ENCODE measurements at places on chromosomes 6 and 20.

DNA sequence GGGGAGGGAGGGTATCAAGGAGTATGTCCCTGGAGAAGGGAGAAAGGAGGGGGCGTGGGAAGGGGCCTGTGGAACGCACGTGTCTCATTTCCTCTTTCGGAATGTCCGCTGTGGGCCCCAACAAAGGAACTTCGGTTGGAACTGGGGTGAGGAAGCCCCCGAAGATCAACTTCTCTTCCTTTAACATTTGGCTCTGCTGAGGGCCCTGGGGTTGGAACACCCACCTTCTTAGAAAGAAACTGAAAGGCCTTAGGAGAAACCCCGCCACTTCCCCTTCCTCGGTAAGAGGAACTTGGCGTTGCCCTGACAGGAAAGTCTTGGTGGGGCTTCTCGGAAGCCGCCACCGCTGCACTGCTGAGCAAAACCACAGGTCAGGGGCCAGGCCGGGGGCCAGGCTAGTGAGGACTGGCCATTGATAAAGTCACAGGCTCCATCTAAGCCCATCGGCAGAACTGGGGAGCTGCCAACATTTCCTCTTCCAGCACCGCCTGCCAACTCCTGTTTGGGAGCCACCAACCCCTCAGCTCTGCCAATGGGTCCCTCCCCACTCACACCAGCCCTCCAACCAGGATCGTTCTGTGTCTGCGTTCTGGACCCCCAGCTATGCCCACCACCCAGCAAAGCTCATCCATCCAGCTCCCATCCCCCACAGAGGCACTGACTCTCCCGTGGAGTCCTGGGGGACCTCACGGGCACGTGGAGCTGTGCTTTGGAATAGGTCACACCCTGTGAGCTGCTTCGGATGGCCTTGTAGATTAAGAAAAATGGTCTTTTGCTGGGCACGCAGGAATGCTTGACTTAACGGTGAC, 44.8 kb downstream of the FGD2 start:
- peak; percentile 24 for DNase-seq

DNA sequence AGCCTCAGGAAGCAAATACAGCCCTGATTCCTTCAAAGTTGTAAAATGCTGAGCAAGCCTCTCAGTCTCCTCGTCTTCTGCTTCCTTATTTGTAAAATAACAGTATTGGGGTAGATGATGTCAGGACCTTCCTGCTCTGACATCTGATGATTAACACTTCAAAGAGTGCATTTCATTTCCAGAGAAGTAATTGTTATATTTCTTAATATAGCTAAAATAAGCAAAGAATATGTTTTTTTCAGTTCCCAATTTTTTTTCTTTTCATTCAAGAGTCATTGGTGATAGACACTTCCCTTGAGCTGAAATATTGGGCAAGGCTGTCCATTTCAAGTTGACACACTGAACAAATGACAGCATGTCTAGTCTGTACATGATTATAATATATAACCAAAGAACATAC, 53.4 kb downstream of the SLX4IP start:
- no peak for DNase-seq

DNA sequence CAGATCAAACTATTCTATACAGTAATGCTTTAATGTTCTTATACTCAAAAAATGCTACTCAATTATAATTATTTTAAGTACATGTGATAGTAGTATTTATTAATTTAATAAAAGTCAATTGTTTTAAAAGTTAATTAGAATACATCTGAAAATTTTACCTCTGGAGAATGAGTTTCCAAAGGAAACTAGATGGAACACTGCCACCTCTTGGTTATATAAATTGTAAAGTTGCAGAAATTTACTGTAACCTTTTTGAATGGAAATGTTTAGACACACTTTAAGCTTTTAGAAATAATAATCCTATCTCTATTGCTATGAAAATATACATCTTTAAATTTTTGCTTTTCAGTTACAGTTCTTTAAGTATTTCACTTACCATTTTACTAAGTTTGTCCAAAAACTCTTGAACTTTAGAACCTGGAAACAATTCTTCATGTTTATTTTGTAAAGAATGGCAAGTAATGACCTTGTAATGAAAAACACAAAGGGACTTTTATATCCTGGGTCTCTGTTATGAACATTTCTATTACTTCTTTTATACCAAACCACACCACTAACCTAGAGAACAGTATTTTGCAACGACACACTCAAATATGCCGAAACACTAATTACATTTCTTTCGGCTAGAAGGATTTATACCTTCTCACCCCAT, 10.9 kb upstream of the BMP5 start:
- DNase-seq, result no peak

DNA sequence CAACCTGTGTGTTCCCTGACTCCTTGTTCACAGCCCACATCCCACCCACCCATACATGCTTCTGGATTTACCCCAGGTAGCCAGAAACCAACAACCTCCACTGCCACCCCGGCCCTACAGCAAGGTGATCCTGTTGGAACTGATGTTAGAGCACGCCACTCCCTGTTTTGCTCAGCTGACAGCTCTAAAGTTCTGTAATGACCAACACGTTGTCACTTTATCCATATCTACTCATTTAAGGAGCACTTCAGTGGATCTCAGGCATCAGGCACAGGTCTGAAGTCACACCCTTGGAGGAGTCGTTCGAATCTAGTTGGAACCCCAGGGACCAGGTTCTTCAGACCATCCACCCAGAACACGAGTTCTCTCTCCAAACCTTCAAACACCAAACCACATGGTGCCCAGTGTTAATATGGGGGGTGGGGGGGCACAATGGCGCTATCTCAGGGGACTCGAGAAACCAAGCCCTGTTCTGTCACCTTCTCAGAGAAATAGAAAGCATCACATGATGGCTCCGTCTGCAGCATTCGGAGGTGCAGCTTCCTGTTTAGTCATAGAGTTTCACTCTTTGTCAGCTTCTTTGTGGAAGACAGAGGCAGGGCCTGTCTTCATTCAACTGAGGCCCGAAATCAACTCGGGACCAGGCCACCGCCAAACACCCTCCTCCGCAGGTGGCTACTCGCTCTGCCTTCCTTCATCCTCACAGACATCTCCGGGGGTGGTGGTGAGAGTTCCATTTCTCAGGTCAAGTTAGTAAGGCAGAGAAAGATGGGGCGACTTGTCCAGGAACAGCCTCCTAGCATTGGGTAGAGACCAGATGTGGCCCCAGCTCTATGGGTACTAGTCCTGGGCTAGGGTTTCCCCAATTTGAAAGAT, 142.2 kb downstream of the NFATC2 start:
- peak; percentile 61 for DNase-seq

DNA sequence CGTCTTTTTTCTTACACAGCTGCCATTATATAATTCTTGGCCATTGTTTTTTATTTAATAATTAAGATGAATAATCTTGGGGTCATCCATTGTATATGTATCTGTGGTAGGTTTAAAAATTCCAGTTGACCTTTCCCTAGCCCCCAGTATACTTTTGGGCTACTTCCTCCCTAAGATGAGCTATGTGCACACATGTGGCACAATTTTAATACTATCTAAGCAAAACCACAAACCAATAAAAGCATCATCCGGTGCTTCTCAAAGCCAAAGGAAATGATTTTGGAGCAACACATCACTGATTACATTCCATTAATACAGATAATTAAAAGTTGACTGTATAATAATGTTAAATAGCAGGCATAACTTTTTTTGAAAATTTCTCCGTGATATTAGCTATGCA, 161.2 kb downstream of the ATXN1 start:
- no peak for DNase-seq

DNA sequence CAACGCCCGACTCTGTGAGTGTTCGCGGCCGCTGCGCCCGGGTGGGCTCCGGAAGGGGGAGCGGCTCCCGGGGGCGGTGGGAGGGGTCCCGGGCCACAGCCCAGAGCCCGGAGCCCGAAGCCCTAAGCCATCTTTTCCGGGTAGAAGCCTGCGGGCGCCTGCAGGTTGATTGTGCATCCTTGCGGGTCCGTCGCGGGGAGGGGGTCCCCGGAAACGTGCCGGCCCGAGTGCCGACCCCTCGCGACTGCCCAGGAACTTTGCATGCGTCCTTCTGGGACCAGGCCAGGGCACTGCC, 413 bp downstream of the PTPRA start:
- DNase-seq, result no peak

DNA sequence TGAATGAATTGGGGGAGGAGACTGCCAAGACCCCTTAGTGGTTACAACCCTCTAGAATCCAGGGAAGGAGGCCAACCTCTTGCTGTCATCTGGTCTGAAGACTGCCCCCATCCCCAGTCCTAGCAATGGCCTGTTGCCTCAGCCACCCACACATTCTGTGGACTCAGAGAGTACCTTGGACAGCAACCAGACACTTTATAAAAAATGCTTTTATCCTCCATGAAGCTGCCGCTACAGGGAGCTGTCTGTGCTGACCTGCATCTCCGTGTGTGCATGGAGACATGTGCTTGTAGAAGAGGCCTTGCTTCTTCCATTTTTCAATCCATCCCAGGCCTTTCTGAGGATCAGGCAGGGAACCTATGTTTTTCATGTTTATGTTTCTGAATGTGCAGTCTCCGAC, 15.2 kb downstream of the CDH22 start:
- no peak for DNase-seq

DNA sequence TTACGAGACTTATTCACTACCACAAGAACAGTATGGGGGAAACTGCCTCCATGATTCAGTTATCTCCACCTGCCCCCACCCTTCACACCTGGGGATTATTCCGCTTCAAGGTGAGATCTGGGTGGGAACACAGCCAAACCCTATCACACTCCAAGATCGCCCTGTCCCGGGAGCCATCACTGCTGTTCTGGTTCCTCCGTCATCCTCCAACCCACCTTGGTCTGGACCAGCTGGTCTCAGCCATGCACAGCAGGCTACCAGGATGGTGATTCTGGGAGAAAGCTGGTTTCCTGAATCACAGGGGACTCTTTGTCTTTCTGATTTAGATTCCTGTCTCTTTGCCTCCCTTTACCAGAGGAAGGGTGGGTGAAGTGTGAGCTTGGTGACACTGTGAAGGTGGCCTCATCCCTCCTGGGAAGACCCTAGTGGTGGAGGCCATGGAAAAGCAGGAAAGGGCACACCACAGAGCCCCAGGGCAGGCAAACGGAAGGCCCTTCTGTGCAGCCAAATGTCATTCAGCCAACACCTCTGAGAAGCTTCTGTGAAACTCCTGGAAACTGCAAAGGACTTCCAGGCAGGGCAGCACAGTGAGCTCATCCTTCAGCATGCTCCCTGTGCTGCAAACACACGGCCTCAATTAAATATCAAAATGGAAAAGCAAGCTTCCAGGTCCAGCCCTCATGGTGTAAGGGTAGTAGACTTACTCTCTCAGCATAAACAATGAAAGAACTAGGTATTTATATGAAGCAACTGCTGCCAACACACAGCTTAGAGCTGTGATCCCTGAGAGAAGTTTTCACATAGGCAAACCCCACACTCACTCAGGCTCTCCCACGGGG, 169.8 kb downstream of the ANKRD60 start:
- DNase-seq, result no peak

- DNase-seq, result no peak
Observed at GRCh38 chr6:38163186-38164130, 343.9 kb downstream of the ZFAND3 start.

DNA sequence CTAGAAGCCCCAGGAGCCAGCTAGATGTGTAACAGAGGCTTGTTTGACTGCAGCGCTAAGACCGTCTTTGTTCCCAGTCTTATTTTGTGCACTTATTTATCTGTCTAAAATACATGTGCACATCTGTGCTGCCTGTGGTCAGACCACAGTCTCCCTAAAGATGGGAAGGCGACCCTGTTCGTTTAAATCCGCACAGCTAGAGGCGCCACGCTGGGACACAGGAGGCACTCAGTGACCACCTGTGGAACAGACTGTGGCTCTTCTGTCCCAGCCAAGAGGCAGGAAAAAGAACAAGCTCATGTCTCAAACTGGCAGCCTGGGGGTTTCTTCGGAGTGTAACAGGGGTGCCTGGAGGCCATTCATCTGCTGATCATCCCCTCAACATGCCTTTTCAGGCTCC, 66.8 kb downstream of the CPNE5 start:
- DNase-seq, result no peak

DNA sequence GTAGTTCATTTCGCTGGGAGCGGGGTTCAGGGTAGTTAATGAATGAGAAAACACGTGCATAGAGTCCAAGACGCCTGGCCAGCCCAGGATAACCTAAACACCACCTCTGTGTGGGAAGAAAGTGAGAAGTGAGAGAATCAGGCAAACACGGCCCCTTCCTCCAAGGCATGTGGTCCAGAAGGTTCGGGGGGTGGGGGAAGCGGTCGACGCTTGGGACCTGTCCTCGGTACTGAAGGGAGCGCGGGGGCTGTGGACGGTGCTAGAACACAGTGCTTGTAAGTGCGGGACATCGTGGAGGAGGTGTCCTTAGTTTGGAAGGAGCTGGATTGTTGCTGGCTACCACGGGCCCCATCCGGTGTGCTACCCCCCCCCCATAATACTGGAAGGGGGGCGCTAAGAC, 1.7 kb upstream of the VSTM2L start:
- no peak for DNase-seq

DNA sequence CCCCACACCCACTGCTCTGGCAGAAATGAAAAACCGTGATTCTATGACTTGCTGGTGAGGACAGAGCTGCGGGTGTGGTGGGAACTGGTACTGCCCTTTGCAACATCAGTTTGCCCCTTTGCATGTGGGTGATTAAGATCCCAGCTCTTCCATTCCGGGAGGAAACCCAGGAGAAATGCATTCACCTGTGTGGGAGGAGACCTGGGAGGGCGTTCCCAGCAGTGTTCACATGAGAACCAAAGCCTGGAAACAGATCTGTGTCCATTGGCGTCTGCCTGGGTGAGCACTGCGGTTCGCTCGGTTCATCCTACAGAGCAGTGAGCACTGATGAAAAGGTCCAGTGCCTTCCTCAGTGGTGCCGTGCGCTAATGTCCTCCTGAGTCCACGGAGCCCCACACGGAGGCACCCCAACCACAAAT, 89.7 kb downstream of the SMOC2 start:
- DNase-seq, result no peak

GRCh38 chr6:118650582-118651281, 659 bp downstream of the CEP85L start:
- peak; percentile 27 for DNase-seq

GRCh38 chr6:158624684-158625682, 19.6 kb downstream of the DYNLT1 start:
- no peak for DNase-seq

DNA sequence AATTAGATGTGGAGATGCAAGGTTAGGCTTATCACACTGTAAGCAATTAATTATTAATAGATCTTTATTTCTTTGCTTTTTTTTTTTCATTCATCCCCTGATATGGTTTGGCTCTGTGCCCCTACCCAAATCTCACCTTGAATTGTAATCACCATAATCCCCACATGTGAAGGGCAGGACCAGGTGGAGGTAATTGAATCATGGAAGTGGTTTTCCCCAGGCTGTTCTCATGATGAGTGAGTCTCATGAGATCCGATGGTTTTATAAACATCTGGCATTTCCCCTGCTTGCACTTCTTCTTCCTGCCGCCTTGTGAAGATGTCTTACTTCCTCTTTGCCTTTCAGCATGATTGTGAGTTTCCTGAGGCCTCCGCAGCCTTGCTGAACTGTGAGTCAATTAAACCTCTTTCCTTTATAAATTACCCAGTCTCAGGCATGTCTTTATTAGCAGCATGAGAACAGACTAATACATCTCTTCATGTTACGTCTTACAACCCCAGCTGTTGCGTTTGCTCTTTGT, 333.8 kb downstream of the CDH26 start:
- DNase-seq, result no peak

DNA sequence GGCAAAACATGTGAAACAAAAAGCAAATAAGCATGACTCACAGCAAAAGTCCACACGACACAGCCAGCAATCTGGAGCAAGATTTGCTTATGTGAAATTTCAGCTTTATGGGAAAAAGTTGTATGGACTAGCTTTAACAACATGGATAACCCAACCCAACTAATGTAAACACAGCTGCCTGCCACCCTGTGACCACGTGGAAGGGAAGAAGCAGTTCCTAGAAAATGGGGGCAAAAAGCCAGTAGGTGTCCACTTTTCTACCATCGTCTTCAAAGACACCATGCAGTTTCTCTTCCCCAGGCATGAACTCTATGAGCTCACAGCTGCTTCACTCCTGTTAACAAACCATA, 425.4 kb upstream of the RNF217 start:
- DNase-seq, result no peak
